Vagina (tissue), 2 donors: ENCODE measurements at places on chromosomes 1 and 21.

DNA sequence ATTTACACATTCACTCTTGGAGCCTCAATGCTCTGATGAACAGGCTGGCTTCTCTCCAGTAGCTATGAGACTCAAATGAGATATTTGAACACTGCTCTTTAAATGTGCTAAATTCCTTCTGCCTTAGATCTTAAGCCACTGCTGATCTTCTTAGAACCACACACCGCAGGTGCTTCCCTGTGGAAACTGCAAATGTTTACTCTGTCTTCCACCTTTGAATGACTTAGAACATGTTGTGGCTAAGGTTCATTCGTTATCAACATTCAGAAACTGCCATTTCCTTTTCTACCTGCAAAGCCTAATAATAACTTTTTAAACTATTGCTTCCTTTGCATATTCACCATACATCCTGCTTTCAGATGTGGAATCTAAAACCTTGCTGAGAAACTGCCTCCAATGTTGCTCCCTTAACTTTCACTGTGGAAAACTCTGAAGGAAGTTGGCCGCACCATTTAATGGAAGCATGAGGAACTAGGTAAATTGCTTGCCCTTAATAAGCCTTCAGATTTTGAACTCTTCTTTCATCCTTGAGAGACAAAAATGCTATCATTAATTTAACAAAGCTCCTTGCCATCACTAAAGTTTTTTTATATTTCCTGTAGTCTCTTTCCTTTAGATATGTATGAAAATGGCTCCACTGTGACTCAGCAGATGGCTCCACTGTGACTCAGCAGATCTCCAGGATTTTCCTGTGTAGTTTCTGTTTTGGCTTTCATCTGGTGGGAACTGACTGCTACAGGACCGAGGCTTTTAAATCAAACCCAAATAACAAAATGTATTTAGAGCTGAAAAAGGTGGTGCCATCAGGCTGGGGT, 143.8 kb downstream of the TNFSF18 start:
- no peak for DNase-seq

GRCh38 chr1:114122941-114123618, 30.6 kb downstream of the SYT6 start:
- no peak for DNase-seq

DNA sequence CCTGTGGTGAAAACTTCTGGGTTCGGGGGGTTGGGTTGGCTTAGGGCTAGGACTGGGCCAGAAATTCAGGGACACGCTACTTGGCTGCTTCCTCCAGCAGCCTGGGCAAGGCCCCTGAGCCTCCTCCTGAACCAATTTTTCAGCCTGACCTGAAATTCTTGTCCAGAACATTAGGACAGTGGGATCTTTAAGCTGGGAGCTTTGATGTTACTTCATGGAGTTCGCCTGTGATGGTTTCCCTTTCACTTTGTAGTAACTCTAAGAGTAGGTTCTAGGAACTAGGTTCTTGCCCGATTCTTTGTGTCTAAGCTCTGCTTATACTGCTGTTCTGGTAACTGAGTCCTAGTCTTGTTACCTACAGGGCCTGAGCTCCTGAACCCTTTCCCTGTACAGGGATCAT, 75.3 kb downstream of the S1PR1 start:
- no peak for DNase-seq

- DNase-seq = no peak
Observed at GRCh38 chr1:48878191-48878940, 101.7 kb upstream of the BEND5 start.

DNA sequence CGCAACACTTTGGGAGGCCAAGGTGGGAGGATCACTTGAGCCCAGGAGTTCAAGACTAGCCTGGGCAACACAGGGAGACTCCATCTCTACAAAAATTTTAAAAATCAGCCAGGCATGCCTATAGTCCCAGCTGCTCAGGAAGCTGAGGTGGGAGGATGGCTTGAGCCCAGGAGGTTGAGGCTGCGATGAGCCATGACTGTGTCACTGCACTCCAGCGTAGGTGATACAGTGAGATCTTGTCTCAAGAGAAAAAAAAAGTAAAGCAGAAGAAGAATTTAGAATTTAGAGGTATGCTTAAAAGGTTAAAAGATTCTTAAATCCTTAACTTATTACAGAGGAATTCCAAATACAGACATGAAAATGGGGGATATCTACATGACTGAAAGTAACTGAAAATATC, 79.5 kb downstream of the SMYD3 start:
- DNase-seq = no peak

DNA sequence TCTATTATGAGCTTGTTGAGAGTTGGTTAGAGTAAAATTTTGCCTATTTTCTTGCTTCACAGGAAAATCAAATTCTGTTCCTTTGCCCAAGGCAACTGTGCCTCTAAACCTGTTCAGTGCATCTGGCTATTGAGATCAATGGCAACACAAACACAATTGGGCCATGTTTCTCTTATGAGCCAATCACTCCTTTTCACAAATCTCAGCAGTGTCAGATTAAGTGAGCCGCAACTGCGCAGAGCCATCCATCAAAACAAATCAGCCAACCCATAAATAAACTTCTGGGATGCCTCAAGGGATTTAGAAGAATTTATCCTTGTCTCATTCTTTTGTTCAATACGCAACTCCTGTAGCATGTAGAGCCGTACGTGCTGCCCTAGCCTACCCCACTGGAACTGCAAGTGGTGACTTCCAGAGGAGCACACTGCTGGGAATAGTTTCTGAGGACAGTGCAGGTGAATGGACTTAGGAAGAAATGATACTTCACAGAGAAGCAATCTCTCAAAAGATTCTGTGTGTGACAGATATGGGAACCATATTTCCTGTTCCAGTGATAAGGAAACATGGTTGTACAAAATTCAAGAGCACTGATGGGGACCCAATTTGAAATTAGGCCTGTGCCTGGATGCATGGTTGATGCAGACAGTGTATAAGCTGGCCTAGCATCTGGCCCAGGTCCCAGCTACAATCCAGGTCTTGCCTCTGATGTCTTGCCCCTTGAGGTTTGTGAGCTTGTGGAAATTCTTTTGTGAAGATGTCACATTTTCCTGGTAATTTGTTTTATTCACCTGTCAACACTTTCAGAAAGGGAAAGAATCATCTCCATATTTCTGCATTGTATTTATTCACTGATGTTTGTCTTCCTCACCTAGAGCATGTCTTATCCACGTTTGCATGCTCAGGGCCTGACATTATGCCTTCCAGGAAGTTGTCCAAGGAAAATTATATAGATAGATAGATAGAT, 166.2 kb downstream of the URB2 start:
- DNase-seq = no peak

DNA sequence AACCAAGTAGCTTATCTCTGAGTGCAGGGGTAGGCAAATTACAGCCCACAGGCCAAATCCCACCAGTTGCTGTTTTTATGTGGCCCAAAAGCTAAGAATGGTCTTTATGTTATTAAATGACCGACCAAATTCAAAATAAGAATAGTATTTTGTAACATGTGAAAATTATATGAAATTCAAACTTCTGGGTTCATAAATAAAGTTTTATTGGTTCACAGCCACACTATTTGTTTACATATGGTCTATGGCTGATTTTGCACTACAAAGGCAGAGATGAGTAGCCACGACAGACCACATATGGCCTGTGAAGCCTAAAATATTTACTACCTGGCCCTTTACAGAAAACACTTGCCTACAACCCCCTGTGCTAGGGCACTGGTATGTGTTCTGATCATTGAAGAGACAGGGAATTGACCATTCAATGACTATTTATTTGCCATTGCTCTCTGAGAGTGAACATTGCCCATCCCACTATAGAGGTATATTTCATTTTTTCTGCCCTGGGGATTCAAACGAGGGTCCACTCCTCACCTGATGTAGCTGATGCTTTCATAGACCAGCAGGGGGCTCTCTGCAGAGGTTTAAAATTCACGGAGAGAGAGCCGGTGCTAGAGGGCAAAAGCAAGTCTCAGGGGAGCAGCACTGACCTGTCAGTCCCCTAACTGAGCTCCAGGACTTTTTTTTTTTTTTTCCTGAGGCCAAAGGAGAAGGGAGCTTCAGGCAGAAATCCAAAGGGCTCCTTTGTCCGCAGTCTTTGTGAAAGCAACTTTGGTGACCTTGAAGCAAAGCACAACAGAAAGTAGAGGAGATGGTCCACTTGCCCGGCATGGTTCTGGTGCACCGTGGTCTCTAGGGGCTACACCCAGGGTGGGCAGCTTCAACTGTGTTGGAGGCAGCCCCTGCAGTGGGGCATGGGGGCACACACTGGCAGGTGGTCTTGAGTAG, 7.3 kb upstream of the GNL2 start:
- DNase-seq = no peak

DNA sequence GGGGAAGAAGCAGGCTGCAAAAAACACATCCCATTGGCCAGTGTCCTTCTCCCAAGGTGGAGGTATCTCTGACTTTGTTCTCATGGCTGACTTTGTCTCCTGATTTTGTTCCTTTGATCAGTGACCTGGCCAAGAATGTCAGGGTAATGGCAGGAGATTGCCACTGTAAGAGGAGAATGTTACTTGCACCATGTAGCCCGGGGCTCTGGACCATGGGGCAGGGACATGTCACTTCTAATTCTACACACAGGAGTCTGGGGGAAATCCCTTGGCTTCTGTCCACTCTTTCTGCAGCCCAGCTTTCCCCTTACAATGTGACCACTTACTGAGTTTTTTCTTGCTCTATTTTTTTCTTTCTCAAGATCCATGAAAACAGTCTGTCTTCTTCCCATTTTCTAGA, 87.7 kb upstream of the LRRN2 start:
- DNase-seq = no peak

DNA sequence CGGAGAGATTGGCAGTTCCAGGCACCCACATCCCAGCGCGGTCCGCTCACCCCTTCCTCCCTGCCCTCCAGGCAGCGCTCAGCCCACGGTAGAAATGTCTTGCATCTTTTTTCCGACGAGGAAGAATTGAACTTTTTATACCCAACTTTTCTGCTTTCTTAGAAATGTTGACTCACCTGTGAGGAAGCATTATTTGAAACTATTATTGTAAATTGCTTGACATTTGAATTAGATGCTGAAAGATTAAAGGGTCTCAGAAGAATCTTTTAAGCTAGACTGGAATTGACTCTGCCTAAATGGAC, 912 bp upstream of the SIPA1L2 start:
- no peak for DNase-seq

DNA sequence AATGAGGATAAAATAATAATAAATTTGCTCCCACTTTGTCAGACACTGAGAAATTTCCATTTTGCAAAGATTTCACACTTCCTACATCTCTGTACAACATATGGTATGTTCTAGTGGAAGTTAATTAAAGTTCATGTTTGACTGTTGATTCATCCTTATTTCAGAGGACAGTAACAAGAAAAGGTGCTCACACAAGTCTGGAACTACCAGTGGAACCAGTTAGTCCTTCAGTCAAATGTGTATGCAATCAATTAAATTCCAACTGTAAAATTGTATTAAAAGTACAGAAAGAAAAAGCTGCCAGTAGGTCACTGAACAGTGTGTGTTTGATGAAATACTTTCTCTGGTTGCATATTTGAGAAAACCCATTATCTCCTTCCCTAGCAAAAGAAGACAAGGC, 496.0 kb upstream of the PKN2 start:
- DNase-seq = no peak

GRCh38 chr1:232627171-232627570, 2.8 kb downstream of the SIPA1L2 start:
- DNase-seq = no peak

GRCh38 chr1:62237950-62238374, 43.3 kb downstream of the L1TD1 start:
- no peak for DNase-seq

DNA sequence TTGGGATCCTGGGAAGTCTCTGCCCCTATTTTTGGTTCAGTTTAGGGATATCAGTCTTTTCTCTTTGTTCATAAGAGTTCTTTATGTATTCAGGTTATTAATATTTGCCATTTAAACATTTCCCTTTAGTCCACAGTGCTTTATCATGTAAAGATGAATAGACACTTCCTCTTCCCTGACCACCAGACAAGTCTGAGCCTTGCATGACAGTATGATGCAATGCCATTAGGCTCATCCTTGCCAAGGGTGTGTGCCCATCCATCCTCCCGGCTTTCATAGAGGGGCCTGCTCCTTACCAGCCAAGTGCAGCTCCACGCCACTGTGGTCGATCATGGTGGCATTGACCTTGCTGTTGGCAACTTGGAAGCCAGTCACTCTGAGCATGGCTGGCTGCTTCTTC, 52.1 kb downstream of the ZSCAN20 start:
- DNase-seq = no peak
